Ascending aorta (tissue), 2 donors: ENCODE measurements at places on chromosomes 5 and 9. TPM values are rescaled to one million over a fixed set of nuclear protein-coding genes. Genes with fewer than 3 reads are reported as not detected.

PCDHGA1 gene
- total RNA-seq, result not detected

CNTNAP3B gene
- 47.1 TPM for total RNA-seq

SV2C gene
- not detected for total RNA-seq

DDX4 gene
- not detected for total RNA-seq

TXNDC8 gene
- not detected for total RNA-seq

USP20 gene
- total RNA-seq, result 34.0 TPM

GLRA1 gene
- total RNA-seq, result not detected

PHF24 gene
- not detected for total RNA-seq
